ENCODE measurements at places on chromosomes 7 and 10. TPM values are rescaled to one million over a fixed set of nuclear protein-coding genes. Genes with fewer than 3 reads are reported as not detected.

- DNase-seq: no peak
These were observed 68.4 kb downstream of the SLIT1 start for GRCh38 chr10:97117372-97117771.

- no peak for DNase-seq
These were observed 89.3 kb downstream of the SLIT1 start for GRCh38 chr10:97096261-97097083.

DNA sequence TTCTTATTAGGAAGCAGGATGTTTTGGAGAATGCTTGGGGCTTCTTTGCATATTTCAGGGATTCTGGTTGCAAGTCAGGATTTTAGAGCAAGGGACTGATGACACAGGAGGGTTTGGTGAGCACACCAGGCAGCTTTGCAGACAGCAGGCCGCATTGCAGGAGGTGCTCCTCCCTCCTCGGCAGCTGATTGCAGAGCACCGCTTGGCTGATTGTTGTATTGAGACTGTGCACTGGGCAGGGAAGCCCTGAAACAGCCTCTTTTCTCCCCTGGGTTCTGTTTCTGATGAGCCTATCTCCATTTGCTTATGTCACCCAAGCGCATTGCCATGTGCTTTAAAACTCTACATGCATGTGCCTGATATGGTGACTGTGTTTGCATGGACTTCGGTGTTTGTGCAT, 769.6 kb downstream of the GRID1 start:
- DNase-seq: no peak

DNA sequence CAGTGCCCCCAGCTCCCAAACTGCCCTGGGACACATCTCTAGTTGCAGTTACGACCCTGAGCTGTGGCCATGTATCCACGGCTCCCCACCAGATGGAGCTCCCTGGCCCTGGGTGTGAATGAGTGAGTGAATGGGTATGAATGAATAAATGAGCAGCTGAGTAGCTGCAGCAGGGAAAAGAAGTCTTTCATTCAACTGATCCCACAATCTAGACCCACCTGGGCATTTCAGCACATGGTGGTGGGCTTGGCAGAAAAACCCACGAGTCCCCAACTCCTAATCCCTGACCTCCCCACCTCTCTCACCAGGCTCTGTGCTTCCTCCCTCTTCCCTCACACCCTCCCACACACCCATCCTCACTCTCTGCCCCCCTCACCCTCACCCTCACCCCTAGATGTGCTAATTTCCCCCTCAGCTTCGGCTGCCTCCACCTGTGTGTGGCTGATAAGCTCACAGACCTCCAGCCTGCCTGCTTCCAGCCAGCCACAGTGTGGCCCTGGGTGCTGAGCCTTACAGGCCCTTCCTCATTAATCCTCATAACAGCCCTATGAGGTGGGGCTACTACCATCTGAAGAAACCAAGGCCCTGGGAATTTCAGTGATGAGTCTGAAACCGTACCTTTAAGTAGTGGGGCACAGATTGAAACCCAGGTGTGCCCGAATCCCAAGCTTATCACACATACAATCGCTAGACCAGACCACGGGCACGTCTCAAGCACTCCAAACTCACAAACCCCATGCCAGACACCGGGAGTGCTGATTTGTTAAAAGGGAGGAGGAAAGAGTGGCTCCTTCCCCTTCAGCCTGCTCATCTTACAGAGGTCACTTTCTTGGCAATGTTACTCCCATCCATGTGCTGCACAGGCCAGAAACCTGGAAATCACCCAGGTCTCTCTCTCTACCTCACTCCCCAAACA, 2.2 kb upstream of the ATP6V1F start:
- DNase-seq: no peak

- DNase-seq: no peak
These were observed 539.2 kb downstream of the TNS3 start for GRCh38 chr7:47042669-47043068.

DNA sequence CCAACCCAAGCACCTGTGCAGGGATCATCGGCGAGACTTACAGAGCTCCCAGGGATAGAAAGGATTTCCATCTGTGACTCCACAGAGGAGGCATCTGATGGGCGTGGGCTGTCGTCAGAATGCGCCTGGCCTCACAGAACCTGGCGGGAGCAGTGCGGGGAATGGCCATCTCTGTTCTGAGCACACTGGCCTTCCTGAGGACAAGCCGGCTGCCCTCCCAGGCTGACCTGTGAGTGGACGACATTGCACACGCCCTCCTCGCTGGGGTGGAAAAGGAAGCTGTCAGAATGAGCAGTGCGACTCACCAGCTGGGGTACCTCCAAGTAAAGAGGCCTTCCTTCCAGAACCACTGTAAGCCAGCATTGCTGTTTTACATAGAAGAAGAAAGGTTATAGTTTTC, 234.6 kb upstream of the PITRM1 start:
- DNase-seq: no peak

GRCh38 chr10:116866987-116867595, 17.8 kb downstream of the ENO4 start:
- no peak for DNase-seq

GRCh38 chr7:78828317-78828716, 625.1 kb downstream of the MAGI2 start:
- DNase-seq: no peak

- DNase-seq: no peak
These were observed 6.6 kb upstream of the FAM3C start for GRCh38 chr7:121402701-121403100.

DNA sequence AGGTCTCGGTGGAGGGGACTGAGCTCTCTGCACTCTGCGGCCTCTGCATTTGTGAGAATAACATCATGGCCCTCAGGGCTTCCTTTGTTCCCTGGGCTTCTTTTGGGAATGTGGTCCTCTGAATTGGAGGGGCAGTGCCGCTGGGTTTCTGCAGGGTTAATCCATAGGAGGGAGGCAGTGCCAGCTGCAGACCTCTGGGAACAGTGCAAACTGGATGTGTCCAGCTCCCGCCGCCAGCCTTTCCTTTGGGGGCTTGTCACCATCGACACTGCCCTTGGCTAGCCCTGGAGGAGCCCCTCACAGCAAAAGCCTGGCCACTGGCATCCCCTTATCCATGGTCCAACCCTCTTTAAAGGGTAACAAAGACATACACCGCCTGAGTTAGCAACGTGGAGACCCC, 174.0 kb downstream of the WDR37 start:
- DNase-seq: no peak

DNA sequence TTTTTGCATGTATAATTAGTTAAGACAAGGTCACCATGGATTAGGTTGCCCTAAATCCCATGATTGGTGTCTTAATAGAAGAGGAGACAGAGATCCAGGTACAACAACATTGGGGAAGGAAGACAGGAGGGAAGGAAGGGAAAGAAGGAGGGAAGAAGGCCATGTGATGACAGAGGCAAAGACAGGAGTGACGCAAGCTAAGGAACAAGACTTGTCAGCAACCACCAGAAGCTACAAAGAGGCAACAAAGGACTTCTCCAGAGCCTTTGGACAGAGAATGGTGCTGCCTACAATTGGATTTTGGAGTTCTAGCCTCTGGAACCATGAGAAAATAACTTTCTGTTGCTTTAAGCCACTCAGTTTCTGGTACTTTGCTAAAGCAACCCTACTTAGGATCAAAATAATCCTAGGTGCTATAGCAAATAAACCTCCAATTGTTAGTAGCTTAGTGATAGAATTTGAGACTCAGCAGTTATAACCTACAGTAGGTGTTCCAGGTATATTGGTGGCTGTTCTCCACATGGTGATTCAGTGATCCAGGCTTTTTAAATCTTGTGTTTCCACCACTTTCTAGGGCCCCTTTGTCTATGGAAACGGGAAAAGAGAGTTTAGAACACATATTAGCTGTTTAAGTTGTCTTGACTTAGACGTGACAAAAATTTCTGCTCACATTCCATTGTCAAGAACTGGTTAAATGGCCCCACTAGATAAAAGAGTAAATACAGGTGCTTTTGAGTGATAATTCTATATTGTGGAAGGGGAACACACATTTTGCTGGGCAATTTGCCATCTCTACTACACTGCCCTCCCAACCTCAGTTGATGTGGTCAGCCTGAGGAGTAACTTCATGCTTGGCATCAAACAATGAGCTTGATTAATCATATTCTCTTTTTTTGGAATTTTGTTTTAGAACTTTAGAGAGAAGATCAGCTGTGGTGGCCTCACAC, 70.5 kb upstream of the SP4 start:
- DNase-seq: no peak

DNA sequence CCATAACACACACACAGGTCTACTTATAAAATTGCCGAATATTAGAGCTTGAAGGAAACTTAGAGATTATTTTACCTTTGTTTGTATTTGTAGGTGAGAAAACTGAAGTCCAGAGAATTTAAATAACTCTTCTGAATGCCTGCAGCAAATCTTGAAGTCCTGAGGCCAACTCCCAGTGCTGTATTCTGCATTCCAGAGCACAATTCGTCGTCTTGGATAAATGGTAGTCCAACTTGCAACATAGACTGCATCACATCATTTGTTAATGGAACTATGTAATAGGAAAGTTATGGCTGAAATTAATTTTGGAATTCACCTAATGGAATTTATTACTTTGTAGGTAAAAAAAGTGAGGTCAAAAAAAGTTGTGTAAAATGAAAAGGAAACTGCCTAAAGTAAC, 37.3 kb upstream of the SEMA3D start:
- DNase-seq: no peak

GRCh38 chr10:73771722-73772280, 10.0 kb upstream of the CHCHD1 start:
- DNase-seq: peak; percentile 95

GRCh38 chr7:46611508-46611907, 690.4 kb upstream of the IGFBP3 start:
- no peak for DNase-seq

- DNase-seq: no peak
These were observed 196.1 kb downstream of the NXPH1 start for GRCh38 chr7:8629504-8629903.

DNA sequence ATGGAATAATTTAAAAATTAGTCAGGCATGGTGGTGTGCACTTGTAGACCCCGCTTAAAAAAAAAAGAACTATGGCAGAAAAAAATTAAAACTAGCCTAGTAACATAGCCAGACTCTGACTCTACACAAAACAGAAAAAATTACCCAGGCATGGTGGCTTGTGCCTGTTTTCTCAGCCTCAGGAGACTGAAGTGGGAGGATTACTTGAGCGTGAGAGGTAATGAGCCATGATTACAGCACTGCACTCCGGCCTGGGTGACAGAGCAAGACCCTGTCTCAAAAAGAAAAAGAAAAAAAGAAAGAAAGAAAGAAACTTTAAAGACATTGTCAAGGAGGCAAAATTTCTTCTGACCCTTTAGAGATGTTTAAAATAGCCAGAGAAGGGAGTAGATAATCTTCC, 109.0 kb upstream of the TMEM106B start:
- DNase-seq: peak; percentile 70

PNLIP gene
- not detected for total RNA-seq

ST8SIA6 gene
- total RNA-seq: 0.91 TPM

MEST gene
- 31.0 TPM for total RNA-seq

CPA4 gene
- total RNA-seq: 1.1 TPM

TAS2R4 gene
- 2.5 TPM for total RNA-seq

ACBD5 gene
- 32.6 TPM for total RNA-seq

PRKG1 gene
- 14.8 TPM for total RNA-seq

TLX1 gene
- total RNA-seq: not detected

RASA4 gene
- total RNA-seq: 63.3 TPM

PSMA2 gene
- total RNA-seq: 60.5 TPM

GDF2 gene
- not detected for total RNA-seq

GIMAP5 gene
- 30.0 TPM for total RNA-seq

HOGA1 gene
- 28.8 TPM for total RNA-seq

NUTM2E gene
- total RNA-seq: 0.16 TPM
